ENCODE measurements at places on chromosomes 2 and 18. TPM values are rescaled to one million over a fixed set of nuclear protein-coding genes. Genes with fewer than 3 reads are reported as not detected.

DTNB gene
- total RNA-seq: 4.5 TPM

DNA sequence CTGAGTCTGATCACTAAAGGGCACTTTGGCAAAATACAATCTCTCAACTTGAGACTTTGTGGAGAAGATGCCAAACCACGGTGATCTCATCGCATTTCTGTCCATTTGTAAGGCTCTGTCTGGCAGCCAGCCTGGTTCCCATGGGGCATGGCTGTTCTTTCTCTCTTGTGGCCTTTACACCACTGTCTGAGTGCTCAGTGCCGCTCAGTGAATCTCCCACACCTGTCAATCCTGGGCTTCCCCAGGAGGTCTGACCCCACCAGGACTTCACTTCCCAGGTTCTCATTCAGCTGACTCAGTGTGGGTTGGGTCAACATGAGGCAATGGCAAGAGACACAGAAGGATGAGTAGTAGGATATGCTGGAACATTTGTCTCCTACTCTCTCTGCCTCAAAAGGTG is 96.8 kb upstream of the TRIB2 start:
- DNase-seq: no peak

ARID5A gene
- total RNA-seq: 17.3 TPM

CCDC68 gene
- 5.1 TPM for total RNA-seq

COBLL1 gene
- total RNA-seq: 15.3 TPM

- peak; percentile 51 for DNase-seq
Observed at GRCh38 chr2:241558532-241559322, at the start of gene BOK. Gene BOK, plus strand, starts transcription at chr2:241558745. Its CDS starts 739 bp downstream, at chr2:241559484.

UCN gene
- total RNA-seq: 1.5 TPM

PLGLB1 gene
- total RNA-seq: 2.4 TPM

KIF3C gene
- total RNA-seq: 2.0 TPM

DNA sequence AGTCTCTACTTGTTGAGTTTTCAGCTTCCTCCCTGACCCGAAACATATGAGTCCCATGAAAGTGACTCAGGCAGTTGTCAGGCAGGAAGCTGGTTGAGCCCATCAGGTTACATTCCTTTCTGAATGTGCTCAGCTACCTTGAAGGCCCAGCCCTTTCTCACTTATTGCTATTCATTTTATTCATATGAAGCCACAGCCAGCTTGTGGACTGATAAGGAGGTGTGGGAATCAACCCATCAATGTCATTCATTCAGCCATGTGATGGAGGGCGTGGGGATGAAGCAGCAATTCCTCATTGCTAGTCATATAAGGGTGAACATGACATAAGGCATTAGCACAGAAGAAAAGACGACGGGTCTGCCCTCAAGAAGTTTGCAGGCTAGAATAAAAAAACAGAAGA is 5.3 kb upstream of the VPS4B start:
- DNase-seq: no peak

ABCA12 gene
- total RNA-seq: 0.03 TPM

DNA sequence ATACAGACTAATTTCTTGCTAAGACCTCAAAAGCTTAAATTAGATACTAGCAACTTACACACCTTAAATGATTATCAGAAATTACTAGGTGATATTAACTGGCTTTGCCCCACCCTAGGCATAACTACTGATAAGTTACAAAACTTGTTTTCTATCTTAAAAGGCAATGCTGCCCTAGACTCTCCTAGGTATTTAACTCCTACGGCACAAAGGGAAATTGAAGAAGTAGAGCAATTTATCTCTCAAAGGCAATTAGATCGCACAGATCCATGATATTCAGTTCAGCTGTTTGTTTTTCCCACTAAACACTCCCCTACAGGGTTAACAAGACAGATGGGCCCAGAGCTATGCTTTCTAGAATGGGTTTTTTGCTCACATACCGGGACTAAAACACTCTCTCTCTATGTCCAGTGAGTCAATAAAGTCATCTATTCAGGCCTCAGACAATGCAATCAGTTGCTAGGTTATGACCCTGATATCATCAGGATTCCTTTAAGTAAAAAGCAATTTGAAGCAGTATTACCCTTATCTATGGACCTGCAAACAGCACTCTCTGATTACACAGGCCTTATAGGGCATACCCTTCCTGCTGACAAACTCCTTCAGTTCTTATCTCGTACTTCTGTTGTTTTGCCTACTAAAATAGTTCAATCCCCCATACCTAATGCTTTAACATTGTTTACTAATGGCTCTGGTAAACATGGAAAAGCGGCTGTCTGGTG is 14.3 kb downstream of the MAP3K2 start:
- no peak for DNase-seq

GNAL gene
- 1.1 TPM for total RNA-seq

DNA sequence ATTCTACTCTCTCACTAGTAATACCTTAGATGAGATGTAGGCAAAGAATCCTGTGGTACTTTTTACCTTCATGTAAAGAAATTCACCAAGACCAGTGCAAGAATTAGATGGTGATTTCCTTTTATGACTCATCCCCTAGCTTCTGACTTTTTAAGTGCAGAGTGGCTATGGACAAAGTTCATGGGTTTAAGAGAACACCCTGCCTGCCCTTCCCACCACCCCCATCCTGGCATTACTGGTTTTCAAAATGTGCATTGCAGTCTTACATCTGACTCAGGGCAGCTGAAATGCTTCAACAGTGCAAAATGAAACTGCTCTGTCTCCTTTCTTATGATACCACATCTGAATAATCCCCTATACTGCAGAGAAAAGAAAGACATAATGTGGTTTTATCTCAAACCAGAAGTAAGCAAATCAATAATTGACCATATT is 22.6 kb downstream of the MAIP1 start:
- no peak for DNase-seq

UGT1A8 gene
- total RNA-seq: not detected

DNA sequence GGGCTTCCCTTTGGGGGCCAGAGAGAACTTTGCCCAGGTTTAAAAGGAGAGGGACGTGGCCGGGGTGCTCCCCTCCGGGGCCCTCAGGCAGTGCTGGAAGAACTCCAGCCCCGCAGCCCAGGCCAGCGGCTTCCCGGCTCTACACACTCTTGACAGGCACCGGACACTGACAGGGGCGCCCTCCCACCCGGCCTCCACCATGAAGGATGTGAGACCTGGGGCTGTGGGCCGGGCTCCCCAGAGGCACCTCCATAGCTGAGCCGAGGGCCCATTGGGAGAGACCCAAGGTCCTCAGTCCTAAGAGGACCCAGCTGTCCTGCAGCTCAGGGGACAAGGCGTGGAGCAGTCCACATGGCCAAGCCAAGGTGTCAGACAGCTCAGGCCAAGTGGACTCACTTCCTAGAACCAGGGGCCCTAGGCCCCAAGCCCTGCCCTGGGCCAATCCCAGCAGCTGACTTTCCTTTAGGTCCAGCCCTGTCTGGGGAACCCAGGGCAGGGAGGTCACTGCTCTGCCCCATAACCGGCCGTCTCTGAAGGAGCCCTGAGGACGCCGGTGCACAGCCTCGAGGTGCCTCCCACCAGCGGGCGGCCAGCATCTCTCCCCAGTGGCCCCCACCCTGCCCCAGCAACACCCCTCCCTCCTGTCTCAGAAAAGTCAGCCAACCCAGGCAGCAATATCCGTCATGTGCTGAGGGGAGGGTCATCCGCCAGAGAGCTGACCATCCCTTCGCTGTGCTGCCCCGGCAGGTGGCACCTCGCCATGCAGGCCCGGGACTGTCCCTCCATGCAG is 51.8 kb downstream of the BIN1 start:
- DNase-seq: peak; percentile 11

DNA sequence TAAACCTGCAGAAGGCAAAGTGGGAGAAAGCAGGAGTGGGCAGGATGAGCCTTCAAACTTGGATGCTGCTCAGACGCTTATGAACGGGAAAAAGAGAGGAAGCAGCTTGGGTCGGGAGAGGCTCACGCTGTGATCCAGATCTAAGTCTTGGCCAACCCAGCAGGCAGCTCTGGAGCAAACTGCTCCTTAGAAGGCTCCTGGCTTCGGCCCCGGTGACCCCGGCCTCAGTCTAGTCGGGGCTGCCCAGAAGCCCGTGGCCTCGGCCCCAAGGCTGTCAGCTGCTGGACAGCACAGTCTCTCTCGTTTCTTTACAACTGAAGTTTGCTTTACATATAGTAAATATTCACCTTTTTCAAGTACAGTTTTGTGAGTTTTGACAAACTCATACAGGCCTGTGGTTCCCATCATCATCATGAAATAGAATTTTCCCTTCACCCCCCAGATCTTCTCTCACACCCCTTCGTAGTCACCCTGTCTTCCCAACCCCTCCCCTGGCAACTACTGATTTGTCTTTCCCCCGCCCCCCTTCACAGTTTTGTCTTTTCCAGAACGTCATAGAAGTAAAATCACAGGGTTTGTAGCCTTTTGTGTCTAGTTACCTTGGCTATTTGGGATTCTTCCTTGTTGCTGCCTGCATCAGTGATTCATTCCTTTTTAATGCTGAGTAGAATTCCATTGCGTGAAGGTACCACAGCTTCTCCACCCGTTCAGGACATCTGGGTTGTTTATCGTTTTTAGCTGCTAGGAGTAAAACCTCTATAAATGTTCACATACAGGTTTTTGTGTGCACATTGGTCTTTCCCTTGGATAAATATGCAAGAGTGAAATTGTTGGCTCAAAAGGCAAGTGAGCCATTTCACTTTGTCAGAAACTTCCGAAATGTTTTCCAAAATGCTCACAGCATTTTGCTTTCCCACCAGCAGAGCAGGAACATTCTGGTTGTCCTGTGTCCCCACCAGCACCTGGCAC is 35.1 kb downstream of the MYO7B start:
- peak; percentile 37 for DNase-seq

DNA sequence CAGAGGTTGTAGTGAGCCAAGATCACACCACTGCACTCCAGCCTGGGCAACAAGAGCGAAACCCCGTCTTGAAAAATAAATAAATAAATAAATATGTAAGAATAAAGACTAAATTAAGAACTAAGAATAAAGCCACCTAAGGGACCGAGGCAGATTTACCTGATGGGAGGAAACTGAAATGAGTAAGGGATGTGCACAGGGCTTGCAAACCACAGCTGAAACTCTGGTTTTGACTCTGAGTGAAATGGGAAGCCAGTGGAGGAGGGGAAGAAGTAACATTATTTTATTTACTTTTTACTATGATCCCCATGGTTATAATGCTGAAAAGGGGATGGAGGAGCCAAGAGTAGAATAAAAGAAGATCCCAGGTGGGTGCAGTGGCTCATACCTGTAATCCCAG is 107.3 kb downstream of the CABYR start:
- no peak for DNase-seq

GRCh38 chr2:96142217-96143113 is 2.8 kb downstream of the DUSP2 start:
- no peak for DNase-seq

- no peak for DNase-seq
Observed at GRCh38 chr18:72458271-72458670, 85.9 kb downstream of the CBLN2 start.

DRC1 gene
- total RNA-seq: not detected

IL36G gene
- total RNA-seq: not detected

DNA sequence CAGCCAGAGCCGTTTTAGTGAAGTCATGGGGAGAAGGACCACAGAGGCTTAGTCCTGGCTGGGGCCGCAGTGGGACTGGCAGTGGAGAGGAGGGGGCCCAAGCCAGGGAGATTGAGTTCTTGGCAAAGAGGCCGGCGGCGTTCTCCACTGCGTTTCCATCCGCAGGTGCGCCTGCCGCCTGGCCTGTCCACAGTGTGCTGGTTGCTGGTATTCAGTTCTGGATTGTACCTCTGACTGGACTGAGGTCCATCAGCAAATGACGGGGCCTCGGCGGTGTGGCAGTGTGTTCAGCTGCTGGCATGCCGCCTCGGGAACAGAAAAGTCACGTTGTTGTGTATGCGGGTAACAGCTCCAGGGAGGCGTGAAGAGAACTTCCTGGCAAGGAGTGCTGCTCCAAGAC is 36.8 kb downstream of the LRRFIP1 start:
- peak; percentile 67 for DNase-seq

ARHGAP28 gene
- 1.5 TPM for total RNA-seq

DNA sequence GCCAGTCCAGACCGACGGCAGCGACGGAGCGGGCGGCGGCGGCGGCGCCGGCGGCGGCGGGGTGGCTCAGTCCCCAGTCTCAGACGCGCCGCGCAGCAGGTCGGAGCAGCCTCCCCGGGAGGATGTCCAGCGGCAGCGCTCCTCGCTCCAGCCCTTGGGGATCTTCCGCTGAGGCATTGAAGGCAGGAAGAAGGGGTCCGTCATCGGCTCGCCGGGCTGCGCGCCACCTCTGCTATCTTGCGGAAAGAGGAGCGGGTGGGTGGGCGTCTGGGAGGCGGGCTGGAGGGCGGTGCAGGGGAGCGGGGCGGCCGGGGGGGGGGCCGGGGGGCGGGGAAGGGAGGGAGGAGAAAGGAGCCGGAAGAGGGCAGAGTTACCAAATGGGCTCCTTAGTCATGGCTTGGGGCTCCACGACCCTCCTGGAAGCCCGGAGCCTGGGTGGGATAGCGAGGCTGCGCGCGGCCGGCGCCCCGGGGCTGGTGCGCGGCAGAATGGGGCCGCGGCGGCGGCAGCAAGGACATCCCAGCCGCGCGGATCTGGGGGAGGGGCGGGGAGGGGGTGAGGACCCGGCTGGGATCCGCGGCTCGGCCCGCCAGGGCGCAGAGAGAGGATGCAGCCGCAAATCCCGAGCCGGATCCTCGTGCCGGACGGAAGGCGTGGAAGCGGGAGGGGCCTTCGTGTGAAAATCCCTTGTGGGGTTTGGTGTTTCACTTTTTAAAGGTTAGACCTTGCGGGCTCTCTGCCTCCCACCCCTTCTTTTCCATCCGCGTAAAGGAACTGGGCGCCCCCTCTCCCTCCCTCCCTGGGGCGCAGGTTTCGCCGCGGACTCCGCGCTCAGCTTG is at the start of gene NETO1:
Gene NETO1 (minus strand): TSS at position 242 of the 839 bp plus-strand sequence. CDS start 696 bp downstream, outside the sequence.
- no peak for DNase-seq

GRCh38 chr2:38039121-38039910 is 36.6 kb downstream of the CYP1B1 start:
- DNase-seq: no peak

- peak; percentile 18 for DNase-seq
Observed at GRCh38 chr2:1730015-1730927, 14.0 kb downstream of the PXDN start.
